HCT116 (cell line): ENCODE measurements at places on chromosomes 1 and 21. TPM values are rescaled to one million over a fixed set of nuclear protein-coding genes. Genes with fewer than 3 reads are reported as not detected.

DNA sequence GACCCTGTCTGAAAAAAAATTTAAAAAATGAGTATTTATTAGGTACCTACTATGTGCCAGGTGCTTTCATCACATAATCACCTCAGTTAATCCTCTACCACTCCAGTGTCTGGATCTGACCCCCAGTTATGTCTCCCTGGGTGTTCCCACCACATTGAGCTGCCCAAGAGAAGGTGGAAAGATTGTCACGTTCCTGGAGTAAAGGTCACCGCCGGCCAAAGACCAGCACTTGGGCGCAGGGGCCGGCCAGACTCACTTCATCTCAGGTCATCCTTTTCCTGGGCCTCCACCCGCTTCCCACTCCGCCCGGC, 714 bp downstream of the PYCR2 start:
- H3K4me3 ChIP-seq: peak overlapping the region; percentile 84
- DNase-seq: no peak
- no peaks in the 10 kb centered on the region for H3K27me3 ChIP-seq
- peak overlapping the region; percentile 97 for H3K27ac ChIP-seq

DNA sequence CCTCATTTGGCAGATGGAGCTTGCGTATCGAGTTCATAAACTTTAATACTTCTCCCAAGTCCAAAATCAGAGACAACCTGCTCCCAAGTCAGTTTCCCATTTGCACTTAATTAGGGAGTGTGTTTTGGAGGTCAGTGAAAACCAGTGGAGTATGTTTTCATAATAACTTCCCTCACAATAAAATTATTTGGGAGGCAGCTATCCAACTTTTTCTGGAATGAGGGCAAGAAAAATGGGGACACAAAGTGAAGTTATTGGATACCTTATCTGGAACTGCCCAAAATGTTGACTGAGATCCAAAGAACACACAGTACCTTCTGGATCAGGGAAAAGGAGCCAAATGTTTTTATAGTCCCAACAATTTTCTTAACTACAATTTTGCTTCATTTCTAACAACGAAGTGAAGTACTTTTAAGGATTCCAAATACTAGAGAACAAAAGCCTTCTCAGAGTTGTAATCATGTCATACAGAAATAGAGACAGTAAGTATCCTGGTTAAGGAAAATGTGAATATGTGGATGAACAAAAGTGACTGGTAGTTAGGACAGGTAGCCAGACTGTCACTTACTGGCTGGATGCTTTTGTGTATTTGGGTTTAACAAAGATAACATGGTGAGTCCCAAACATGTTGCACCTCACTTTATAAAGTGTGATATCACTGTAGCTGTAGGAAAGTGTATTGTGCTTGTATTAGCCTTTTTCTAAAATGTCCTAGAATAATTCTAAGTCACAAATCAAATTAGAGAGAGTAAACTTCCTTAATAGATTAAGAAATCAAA, 325.0 kb downstream of the HLX start:
- H3K36me3 ChIP-seq: no peaks in the 10 kb centered on the region
- DNase-seq: no peak
- no peak overlapping the region for H3K27ac ChIP-seq
- no peaks in the 10 kb centered on the region for H3K27me3 ChIP-seq
- H3K4me1 ChIP-seq: no peaks in the 10 kb centered on the region

DNA sequence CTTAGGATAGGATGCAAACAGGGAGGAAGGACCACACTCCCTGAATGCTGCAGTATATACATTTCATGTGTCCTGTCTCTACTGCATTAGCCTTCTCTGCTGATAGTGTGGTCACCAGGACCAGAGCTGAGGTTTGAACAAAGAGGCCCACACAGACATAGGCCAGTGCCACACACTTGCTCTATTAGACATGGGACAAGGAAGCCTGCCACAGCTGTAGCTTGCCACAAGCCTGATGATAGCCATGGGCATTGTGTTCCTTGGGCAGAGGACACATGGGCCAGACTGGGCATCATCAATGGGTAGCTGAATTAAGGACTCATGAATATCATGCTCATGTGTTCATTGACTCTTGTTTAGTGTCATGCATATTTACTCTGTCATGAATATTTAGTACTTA, 10.4 kb downstream of the CAMSAP2 start:
- no peak overlapping the region for H3K4me3 ChIP-seq
- no peak for DNase-seq
- no peak overlapping the region for H3K27ac ChIP-seq
- H3K27me3 ChIP-seq: no peaks in the 10 kb centered on the region
- H3K36me3 ChIP-seq: no peaks in the 10 kb centered on the region

DNA sequence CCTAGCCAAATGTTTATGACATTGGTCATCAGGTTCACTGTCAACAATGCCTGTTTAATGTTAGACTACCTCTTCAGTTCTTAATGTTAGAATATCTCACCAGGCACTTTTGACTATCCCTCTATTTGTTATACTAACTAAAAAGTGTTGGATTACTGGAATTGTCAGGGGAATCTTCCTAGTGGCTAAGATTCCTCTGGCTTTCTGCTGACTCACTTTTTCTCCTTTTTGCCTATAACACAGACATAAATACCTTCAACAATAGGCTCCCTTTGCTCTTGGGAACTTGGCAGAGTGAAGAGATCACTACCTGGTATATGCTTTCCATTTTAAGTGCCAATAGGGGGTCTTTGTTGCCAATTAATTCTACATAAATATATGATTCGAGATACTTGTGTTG, 68.5 kb downstream of the TMEM200B start:
- no peak overlapping the region for H3K27ac ChIP-seq
- H3K36me3 ChIP-seq: no peaks in the 10 kb centered on the region
- no peak for DNase-seq
- H3K4me1 ChIP-seq: no peaks in the 10 kb centered on the region
- H3K27me3 ChIP-seq: no peaks in the 10 kb centered on the region

GRCh38 chr1:170145770-170146676, at the start of gene NTMT2:
NTMT2 (plus strand) TSS chr1:170145959; CDS start chr1:170146108, 149 bp downstream.
- H3K27ac ChIP-seq: no peak within 1 kb of the TSS
- no peaks in the 10 kb centered on the region for H3K36me3 ChIP-seq
- no peaks in the 10 kb centered on the region for H3K4me1 ChIP-seq
- no peak within 1 kb of the TSS for H3K4me3 ChIP-seq
- DNase-seq: no peak
- no peaks in the 10 kb centered on the region for H3K27me3 ChIP-seq

The TBX15 gene
- total RNA-seq: not detected

The S1PR1 gene
- total RNA-seq: 0.61 TPM

The MROH9 gene
- not detected for total RNA-seq

- no peaks in the 10 kb centered on the region for H3K36me3 ChIP-seq
- no peaks in the 10 kb centered on the region for H3K4me1 ChIP-seq
- no peak overlapping the region for H3K27ac ChIP-seq
- no peak for DNase-seq
- no peak overlapping the region for H3K4me3 ChIP-seq
Observed at GRCh38 chr1:182259229-182259872, 132.2 kb downstream of the GLUL start.

DNA sequence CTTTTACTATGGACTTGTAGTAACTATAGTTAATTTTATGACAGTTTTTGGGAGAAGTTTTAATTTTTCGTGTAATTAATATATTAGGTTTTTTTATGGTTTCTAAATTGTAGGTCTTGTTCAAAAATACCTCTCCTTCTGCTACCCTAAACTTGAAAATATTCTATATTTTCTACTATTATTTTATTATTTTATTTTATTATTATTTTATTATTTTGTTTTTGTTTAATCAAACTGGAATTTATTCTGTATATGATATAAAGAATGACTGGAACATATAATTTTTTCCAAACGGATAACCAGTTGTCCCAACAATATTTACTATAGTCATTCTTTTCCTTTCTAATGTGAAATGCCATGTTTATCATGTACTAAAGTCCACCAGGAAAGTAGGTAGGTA, 17.1 kb upstream of the AGO4 start:
- no peaks in the 10 kb centered on the region for H3K27me3 ChIP-seq
- DNase-seq: no peak
- no peaks in the 10 kb centered on the region for H3K36me3 ChIP-seq
- H3K4me3 ChIP-seq: no peak overlapping the region
- no peaks in the 10 kb centered on the region for H3K4me1 ChIP-seq

The EFNA3 gene
- 20.4 TPM for total RNA-seq

The SPATA17 gene
- 2.5 TPM for total RNA-seq

- H3K36me3 ChIP-seq: no peaks in the 10 kb centered on the region
- no peaks in the 10 kb centered on the region for H3K27me3 ChIP-seq
- H3K4me3 ChIP-seq: no peak overlapping the region
- no peaks in the 10 kb centered on the region for H3K4me1 ChIP-seq
Observed at GRCh38 chr21:21247424-21247823, 249.2 kb downstream of the NCAM2 start.

GRCh38 chr1:174795806-174796205, 203.9 kb upstream of the CACYBP start:
- no peak overlapping the region for H3K27ac ChIP-seq
- DNase-seq: no peak
- H3K4me3 ChIP-seq: no peak overlapping the region
- H3K4me1 ChIP-seq: peaks cover 3% of the 10 kb centered on the region; the same call in 1 of the 2 replicates

DNA sequence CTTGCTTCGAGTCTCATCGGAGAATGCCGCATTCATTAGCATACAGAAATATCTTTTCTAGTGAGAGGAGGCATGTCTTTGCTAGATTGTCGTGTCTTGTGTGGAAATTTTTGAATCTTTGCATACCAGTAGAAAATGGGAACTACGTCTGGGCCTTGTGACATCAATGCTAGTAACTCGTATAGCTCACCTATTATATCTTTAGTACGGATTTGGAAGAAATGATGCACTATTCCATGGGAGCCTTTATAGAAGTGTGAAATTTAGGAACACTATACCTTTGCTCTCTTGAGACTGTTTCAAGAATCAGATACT, 835 bp downstream of the UHMK1 start:
- H3K27ac ChIP-seq: peak overlapping the region; percentile 79; the same call in 1 of the 2 replicates
- no peaks in the 10 kb centered on the region for H3K27me3 ChIP-seq
- DNase-seq: no peak
- H3K36me3 ChIP-seq: peaks cover 18% of the 10 kb centered on the region

- no peak for DNase-seq
- H3K27me3 ChIP-seq: peaks cover 4% of the 10 kb centered on the region; the same call in 1 of the 2 replicates
- no peaks in the 10 kb centered on the region for H3K4me1 ChIP-seq
- no peak overlapping the region for H3K4me3 ChIP-seq
- H3K27ac ChIP-seq: no peak overlapping the region
Observed at GRCh38 chr1:248778906-248779305, 23.3 kb upstream of the LYPD8 start.

DNA sequence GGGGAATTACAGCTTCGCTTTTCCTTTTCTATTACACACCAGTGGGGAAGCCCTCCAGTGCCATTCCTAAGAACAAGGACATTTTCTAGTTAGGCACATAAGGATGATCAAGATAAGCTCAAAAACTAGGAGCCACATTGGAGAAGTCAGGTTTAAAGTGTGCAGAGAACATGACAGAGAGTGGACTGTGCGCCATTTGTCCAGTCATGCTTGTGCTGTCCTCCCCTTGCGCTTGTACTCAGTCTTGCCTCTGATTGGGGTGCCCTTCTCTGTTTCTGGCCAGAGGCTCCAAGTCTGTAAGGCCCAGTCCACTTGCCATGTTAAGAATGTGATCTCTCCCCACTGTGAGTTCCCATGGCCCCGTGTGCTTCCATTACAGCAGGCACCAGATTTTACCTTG, 189.7 kb downstream of the DHRS3 start:
- peaks cover 10% of the 10 kb centered on the region for H3K4me1 ChIP-seq
- no peaks in the 10 kb centered on the region for H3K36me3 ChIP-seq
- H3K4me3 ChIP-seq: no peak overlapping the region
- H3K27ac ChIP-seq: no peak overlapping the region

The UMODL1 gene
- total RNA-seq: not detected

DNA sequence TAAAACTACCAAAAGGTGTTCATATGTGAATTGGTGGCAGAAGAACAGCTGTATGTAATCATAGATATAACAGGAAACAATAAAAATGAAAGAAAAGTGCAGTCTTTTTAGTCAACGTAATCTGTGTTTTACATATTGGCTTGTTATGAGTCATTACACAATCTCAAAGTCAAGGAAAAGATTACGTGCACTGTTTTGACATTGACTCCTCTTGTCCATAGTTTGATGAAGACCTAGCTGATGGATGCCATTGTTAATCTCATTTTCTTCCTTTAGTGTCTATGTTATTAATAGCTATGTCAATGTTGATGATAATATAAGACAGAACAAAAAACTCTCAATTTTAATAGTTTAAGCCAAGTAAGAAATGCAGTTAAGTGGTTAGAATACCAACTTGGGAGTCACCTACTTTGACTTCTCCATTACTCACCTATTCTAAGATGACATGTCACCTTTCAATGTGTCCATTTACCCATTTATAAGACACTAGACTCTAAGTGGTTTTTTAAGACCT, 84.5 kb upstream of the SAMSN1 start:
- no peaks in the 10 kb centered on the region for H3K36me3 ChIP-seq
- no peak for DNase-seq
- no peaks in the 10 kb centered on the region for H3K27me3 ChIP-seq
- H3K27ac ChIP-seq: no peak overlapping the region
- H3K4me1 ChIP-seq: no peaks in the 10 kb centered on the region
- H3K4me3 ChIP-seq: no peak overlapping the region

DNA sequence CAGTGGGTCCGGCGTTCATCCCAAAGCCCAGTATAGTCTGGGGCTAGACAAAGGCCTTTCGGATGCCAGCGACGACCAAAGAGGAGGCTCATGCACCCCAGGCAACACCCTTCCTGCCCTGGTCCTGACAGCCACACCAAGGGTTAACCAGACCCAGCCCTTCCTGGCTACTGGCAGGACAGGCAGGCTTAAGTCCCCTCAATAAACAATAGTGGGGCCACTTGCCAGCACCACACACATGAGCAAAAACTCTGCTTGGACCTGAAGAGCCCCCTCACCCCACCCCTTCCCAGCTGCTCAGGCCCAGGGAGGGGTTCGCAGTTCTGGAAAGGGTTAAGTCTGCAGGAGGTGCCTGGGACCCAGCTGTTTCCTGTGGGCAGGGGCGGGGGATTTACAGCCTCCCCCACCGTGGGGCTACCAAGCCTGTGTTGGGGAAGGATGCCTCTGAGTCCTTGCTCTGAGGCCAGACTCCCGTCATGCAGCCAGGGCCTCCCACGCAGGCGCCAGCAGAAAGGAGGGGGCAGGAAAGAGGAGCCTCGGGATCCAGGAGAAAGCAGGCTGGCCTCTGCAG, 18.2 kb downstream of the PHLDA3 start:
- no peak overlapping the region for H3K4me3 ChIP-seq
- H3K4me1 ChIP-seq: peaks cover 7% of the 10 kb centered on the region; the same call in 1 of the 2 replicates
- H3K27me3 ChIP-seq: no peaks in the 10 kb centered on the region
- H3K27ac ChIP-seq: no peak overlapping the region
- no peaks in the 10 kb centered on the region for H3K36me3 ChIP-seq

GRCh38 chr21:27275294-27275927, 308.5 kb upstream of the ADAMTS5 start:
- no peaks in the 10 kb centered on the region for H3K36me3 ChIP-seq
- H3K27me3 ChIP-seq: no peaks in the 10 kb centered on the region
